ENCODE measurements at places on chromosomes 12 and 14. TPM values are rescaled to one million over a fixed set of nuclear protein-coding genes. Genes with fewer than 3 reads are reported as not detected.

Gene TMEM132D
- not detected for total RNA-seq

Gene FGF6
- total RNA-seq: not detected

Gene TAS2R9
- not detected for total RNA-seq

Gene PTPN6
- 346 TPM for total RNA-seq

Gene CCDC197
- not detected for total RNA-seq

DNA sequence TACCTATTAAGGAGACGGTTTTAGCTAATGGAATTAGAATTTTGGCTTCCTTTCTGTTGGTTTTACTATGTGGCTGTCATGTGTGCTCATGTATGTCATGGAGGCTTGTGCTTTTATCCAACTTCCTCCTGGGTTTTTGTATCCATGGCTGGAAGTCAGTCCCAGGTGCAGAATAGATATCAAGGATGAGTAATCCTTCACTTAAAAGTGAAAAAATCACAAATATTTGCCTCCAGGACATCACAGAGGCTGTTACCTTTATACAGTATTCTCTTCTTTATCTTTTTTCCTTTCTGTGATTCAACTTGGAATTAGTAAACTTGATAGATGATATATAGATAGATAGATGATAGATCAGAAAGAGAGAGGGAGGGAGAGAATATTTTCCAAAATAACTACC lies 706.8 kb downstream of the GALC start:
- H3K4me1 ChIP-seq: no peaks in the 10 kb centered on the region
- H3K27ac ChIP-seq: no peak overlapping the region
- H3K36me3 ChIP-seq: no peaks in the 10 kb centered on the region
- no peak for DNase-seq
- no peak overlapping the region for H3K4me3 ChIP-seq
- no peaks in the 10 kb centered on the region for H3K27me3 ChIP-seq

- H3K4me1 ChIP-seq: no peaks in the 10 kb centered on the region
- no peak for DNase-seq
- no peak overlapping the region for H3K4me3 ChIP-seq
- no peak overlapping the region for H3K27ac ChIP-seq
- H3K36me3 ChIP-seq: peaks cover 2% of the 10 kb centered on the region
- H3K27me3 ChIP-seq: peaks cover 26% of the 10 kb centered on the region
These were observed 17.2 kb downstream of the CALCOCO1 start for GRCh38 chr12:53710091-53710490.

DNA sequence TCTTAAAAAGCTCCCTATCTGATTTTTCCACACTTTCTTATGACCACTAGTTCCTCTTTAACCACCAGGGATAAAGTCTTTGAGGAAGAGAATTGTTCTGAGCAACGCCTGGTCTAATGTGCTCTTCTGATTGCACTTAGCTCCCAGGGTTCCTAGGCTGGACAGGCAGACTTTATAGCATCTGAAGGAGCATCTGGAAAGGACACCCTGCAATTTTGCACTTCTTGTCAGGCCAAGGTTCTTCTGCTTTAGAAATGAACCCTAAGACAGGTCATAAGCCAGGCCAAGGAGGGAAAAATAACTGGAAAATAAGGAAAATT lies 126.3 kb downstream of the KTN1 start:
- DNase-seq: no peak
- H3K4me1 ChIP-seq: no peaks in the 10 kb centered on the region
- peaks cover under 1% of the 10 kb centered on the region for H3K36me3 ChIP-seq
- no peak overlapping the region for H3K4me3 ChIP-seq
- no peaks in the 10 kb centered on the region for H3K27me3 ChIP-seq

- no peak for DNase-seq
- peaks cover 60% of the 10 kb centered on the region for H3K4me1 ChIP-seq
- H3K4me3 ChIP-seq: no peak overlapping the region
- H3K36me3 ChIP-seq: peaks cover 67% of the 10 kb centered on the region
- H3K27me3 ChIP-seq: no peaks in the 10 kb centered on the region
These were observed 3.8 kb downstream of the RPS29 start for GRCh38 chr14:49582113-49582977.

GRCh38 chr14:57871459-57872080 lies 5.7 kb upstream of the SLC35F4 start:
- no peak overlapping the region for H3K27ac ChIP-seq
- no peaks in the 10 kb centered on the region for H3K36me3 ChIP-seq
- peaks cover 9% of the 10 kb centered on the region for H3K27me3 ChIP-seq
- H3K4me3 ChIP-seq: no peak overlapping the region
- no peaks in the 10 kb centered on the region for H3K4me1 ChIP-seq

GRCh38 chr12:77855548-77855947 lies 24.9 kb downstream of the NAV3 start:
- H3K27ac ChIP-seq: no peak overlapping the region
- no peak overlapping the region for H3K4me3 ChIP-seq
- no peaks in the 10 kb centered on the region for H3K36me3 ChIP-seq
- no peaks in the 10 kb centered on the region for H3K27me3 ChIP-seq
- no peak for DNase-seq

DNA sequence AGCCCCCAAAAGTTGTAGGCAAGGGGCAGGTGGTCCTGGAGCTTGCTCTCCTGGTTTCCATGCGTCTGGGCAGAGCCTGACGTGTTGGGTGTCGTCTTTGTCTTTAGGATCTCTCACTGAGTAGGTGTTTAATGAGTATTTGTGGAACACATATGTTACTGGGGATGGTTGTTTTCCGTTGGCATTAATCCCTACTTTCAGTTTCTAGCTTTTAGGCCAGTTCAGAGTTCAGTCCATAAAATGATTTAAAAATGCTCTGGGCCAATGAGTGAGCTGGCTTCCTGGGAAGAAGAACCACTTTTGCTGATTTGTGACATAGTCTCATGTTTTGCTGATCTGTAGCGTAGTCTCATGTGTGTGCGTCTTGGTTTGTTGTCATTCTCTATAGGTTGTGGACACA lies 10.9 kb downstream of the AACS start:
- H3K4me1 ChIP-seq: no peaks in the 10 kb centered on the region
- H3K27ac ChIP-seq: no peak overlapping the region
- H3K36me3 ChIP-seq: peaks cover 5% of the 10 kb centered on the region
- DNase-seq: no peak
- H3K27me3 ChIP-seq: no peaks in the 10 kb centered on the region
- H3K4me3 ChIP-seq: no peak overlapping the region

GRCh38 chr12:75345531-75345930 lies 11.1 kb downstream of the GLIPR1L1 start:
- H3K4me1 ChIP-seq: peaks cover 7% of the 10 kb centered on the region
- H3K36me3 ChIP-seq: peaks cover 1% of the 10 kb centered on the region
- H3K4me3 ChIP-seq: no peak overlapping the region
- H3K27ac ChIP-seq: no peak overlapping the region

DNA sequence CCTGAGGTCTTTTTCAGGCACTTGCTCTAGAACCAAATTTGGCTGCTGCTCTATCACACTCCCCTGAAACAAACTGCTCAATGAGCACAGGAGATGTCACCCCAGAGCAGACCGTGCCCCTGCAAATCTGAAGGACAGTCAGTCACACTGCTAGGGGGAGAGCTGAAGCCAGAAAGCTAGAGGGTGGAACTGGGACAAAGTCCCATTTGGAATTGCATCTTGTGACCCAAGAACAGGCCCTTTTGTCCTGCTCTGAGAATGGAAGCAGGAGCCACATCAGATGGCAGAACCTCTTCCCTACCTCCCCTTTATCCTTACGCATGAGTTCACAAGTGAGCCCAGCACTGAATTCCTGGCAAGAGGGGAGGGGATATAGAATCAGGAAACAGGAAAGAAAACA lies 64.7 kb downstream of the MAP3K9 start:
- peaks cover 15% of the 10 kb centered on the region for H3K36me3 ChIP-seq
- H3K4me1 ChIP-seq: no peaks in the 10 kb centered on the region
- DNase-seq: no peak
- H3K4me3 ChIP-seq: no peak overlapping the region

Data from activated CD4-positive, alpha-beta T cell treated with anti-CD3 and anti-CD28 coated beads, Interleukin-2, amount 10 ng/mL, durations not matched to agents 7 days and 5 days (primary cell).